Right hindlimb (tissue), 1 donor: ENCODE measurements at places on chromosomes 3 and 15.

DNA sequence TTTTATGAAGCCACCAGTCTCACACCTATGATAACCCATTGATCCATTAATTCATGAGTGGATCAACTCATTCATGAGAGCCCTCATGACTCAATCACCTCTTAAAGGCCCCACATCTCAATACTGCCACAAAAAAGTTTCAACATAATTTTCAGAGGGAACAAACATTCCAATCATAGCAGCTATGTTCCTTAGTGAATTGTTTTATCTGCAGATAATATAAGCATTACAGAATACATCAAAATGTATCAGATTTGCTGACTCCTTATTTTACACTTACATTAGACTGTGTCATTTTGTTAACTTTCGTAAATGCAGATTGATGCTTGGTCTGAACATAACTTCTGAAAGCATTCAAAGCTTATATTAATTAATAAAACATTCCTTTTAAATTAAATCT lies 155.3 kb upstream of the MBNL1 start:
- no peak for DNase-seq

DNA sequence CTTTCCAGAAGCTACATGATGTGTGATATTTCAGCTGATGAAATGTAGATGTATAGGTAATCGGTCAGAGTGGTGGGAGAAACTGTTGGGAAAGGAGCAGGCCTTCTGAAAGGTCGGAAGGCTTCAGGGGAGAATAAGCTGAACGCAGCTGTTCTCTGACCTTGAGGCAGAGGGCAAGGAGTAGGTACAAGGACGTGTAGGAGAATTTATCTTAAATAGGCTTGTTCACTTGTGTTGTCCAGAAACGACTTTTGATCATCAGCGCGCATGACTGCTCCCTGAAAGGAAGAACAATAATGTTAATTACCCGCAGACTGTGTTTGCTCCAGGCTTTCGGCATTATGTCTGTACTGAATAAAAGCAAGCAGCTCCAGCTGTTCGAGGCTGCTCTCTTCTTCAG lies 39.6 kb downstream of the GPR160 start:
- DNase-seq = no peak

DNA sequence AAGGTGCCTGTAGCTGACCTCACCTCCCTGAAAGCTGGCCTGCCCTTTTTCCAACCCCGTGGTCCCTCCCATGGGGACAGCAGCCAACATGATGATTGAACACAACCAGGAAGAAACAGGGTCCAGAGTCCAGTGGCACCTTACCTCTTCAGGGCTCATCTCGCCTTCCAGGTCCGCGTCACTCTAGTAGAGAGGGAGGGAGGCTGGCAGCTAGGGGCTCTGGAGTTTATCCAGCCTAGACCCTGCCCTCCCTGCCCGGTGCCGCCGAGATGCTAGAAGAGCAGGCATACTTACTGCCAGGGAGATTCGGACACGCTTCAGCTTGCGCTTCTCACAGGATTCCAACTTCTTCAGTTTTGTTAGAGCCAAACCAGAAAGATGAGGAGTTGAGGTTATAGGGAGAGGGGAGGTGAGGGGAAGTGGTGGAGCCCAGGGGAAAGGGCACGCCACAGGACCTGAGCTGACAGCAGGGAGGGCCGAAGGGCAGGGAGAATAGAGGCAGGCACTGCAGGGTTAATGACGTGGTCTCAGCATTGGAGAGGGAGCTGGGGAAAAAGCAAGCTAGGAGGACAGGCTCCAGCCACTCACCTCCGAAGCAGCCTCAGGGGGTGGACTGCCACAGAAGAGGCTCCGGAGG lies 9.1 kb downstream of the CLCN2 start:
- no peak for DNase-seq

DNA sequence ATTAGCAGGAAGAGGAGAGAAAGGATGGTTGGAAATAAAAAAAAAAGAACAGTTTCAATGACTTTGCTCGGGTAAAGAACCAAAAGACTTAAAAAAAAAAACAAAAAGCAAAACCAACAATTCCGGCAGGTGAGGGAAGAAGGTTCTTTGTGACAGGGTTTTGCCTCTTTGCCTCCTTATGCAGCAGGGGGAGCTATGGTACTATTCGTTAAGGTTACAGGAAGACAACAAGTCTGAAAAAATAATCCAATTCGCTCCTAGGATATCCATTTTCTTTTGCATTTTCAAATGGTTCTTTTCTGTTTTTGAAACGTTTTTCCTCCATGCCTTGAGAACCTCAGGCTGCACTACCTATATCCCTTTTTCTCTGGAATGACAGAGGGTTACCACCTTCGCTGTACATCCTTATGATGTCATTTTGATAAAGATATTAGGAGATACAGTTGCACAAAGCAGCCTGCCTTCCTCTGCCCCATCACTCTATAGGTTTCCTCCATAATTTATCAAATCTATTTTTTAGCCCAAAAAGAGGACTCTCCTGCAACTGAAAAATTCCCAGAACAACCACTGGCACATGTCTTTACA lies 55.0 kb downstream of the CFAP20DC start:
- peak; percentile 35 for DNase-seq

- DNase-seq = no peak
Observed at GRCh38 chr15:88719654-88720053, 80.8 kb downstream of the ISG20 start.

DNA sequence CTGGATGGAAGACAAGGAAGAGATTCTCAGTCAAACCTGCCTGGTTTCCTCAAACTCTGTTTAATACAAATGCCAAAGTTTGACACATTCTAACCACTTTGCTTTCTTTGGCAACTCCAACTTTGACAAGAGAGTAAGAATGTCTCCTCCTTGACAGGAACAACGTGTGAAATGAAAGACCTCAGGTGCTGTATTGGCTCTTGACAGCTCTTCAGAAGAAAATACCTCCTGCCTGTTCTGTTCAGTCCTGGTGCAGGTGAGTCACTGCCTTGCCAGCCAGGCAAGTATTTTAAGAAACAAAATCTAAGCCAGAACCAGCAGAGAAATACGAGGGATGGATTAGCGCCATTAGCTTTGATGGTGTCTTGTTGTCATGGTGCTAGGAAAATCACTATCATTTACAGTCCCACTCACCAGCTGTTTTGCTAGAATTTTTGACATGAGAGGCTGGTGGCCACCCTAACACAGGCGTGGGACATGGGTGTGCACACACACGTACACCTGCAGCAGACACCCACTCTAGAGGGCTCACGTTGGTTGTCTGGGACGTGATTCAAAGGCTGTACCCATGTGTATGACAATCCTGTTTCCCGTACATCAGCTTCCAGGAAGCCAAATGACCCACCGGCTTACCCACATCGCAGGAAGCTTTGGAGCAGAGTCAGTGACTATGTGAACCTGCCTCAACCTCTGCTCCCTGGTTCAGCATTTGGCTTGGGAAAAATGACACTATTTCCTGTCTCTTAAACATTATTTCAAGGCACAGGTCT lies 60.4 kb downstream of the CCNL1 start:
- DNase-seq = no peak

GRCh38 chr3:142282503-142282902 lies 57.1 kb upstream of the GK5 start:
- DNase-seq = no peak

DNA sequence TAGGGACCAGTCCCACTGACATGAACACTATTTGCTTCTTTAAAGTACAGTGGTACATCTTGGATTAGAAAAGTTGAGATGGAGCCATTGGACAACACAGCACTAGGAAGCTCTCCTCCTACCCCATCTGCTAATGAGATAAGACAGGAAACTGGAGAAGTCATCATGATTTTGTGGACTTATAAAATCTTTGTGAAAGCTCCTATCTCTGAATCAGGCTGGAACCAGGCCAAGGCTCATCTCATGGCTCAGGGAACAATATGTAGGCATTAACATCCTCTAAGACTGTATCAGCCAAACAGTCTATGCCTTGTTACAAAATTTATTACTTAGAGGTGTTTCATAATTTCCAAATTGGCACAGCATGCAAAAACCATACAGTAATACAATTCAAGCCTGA lies 84.1 kb downstream of the BOC start:
- no peak for DNase-seq

GRCh38 chr3:56889131-56889530 lies 87.4 kb upstream of the ARHGEF3 start:
- no peak for DNase-seq

DNA sequence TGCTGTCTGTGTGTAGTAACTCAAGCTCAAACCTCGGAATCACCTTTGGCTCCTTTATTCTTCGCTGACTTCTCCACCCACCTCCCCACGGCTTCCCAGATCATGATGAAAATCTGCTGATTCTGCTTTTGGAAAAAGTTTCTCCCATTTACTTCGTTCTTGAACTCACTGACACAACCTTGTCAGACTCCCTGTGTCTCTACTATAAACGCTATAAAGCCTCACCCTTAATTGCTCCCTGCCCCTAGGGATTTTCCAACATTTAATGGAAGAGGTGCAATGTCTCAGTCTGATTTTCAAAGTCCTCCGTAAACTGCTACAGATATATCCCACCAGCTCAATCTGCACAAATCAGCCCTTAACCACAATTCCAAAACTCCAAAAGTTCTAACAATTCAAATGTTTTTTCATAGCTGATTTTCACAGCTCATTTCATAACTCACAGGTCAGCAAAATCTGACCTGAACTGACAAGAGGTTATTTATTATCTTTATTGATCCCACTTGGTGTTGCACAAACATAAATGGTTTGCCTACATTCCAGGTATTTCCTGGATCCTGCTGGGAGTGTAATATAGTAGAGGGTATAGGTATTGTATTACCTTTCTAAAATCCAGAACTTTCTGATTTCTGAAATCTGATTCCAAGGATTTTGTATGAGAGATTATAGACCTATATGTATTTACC lies 129.4 kb downstream of the PLD1 start:
- DNase-seq = no peak
